Kidney tubule cell (primary cell): ENCODE measurements at places on chromosomes 7 and 10.
A peak's percentile ranks its signal among the peaks of the same experiment; 100 is the strongest.

- no peak for DNase-seq
These were observed 231.1 kb upstream of the FOXP2 start for GRCh38 chr7:114183311-114184088.

DNA sequence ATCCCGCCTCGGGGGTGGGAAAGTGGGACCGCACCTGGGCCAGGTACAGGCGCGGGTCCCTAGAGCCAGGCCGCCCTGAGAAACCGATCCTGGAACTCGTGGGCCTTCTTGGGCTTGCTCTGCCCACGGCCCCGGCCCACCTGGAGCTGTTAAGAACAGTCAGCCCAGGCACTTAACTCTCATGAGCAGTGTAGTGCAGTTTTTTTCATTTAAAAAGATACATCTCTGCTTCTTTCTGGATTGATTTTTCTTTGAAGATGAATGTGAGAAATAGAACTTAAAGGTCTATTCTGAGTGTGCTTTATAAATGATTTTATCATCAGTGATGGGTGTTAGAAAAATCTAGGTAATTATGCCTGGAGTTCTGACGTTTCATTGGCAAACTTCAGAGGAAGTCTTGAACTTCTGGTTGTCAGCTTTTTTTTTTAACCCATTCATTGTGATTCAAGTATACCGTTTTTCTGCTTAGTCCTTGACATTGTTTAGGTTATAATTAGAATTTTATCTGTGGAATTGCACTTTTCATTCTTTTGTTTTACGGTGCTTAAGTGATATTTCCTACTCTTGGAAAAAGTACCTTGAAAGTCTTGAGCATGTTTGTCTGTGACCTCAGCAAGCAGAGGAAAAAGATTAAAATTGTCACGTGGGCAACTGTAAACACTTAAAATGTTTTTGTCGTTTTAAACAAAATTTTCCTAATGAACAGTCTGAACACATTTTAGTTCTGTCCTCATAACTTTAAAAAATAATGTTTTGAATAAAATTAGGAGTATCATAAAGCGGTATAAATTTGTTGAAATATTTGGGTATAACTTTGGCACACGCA, 906 bp downstream of the CDK1 start:
- DNase-seq = peak; percentile 49

- DNase-seq = no peak
These were observed 16.9 kb downstream of the VENTX start for GRCh38 chr10:133254421-133255120.

GRCh38 chr10:3654980-3655379, 130.0 kb downstream of the KLF6 start:
- no peak for DNase-seq

DNA sequence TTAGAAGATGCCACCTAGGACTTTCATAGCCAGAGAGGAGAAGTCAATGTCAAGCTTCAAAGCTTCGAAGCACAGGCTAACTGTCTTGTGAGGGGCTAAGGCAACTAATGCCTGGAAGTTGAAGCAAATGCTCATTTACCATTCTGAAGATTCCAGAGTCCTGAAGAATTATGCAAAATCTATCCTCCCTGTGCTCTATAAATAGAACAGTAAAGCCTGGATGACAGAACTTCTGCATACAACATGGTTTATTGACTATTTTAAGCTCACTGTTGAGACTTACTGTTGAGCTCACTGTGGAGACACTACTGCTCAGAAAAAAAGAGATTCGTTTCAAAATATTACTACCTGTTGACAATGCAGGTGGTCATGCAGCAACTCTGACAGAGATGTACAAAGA, 28.6 kb downstream of the TNS3 start:
- no peak for DNase-seq

DNA sequence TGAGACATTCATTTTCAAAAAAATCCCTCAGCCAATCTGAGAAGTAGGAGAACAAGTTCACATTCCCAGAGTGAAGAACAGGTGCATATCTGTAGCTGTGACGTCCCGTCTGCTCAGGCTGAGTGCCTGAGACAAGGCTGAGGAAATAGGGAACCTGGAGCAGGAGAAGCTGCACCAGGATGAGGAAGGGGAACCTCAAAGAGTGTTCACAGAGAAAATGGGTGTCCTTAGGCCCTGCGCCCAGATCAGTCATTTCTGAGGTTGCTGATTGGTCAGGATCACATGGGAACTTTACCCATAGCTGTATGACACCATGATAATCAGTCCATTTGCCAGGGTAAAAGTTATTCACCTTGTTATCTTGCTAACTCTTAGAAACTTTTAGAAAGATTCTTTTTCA, 34.2 kb upstream of the TARP start:
- DNase-seq = no peak

- peak; percentile 31 for DNase-seq
These were observed 51.8 kb upstream of the CHST3 start for GRCh38 chr10:71912431-71912830.

- DNase-seq = no peak
These were observed 53.7 kb downstream of the ZRANB1 start for GRCh38 chr10:124995605-124996004.

DNA sequence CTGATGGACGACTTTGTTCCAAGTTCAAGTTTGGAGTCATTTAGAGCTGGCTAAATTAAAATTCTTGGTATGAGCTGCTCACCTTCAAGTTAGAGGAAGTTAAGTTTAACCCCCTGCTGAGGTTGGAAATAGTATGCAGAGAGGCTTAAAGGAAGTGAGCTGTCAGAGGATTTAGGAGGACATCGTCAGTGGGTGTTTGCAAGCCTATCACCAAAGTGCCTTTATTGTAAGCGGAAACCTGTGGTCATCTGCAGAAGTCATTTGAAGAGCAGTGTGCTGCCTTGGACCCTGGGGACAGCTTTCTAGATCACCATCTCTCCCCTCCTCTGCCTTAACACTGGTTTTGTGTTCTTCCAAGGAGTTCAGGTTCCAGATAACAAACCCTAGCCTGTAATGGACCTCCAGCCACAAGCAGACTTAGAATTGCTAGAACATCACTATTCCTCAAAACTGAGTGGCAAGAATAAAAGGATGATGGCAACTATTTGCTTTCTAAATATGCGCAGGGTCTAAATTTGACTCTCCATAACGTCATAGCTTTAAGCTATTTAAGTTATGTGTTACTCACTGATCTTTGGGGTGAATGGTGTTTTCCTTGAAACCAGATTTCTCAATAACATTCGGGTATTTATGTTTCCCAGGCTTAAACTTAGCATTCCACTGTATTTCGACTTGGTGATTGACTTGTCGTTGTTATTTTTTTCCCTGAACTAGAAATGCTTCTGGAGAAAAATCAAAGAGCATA, 93.4 kb downstream of the SLC39A12 start:
- peak; percentile 40 for DNase-seq

GRCh38 chr10:74177140-74177677, 26.2 kb downstream of the ADK start:
- DNase-seq = peak; percentile 65
